ENCODE measurements at places on chromosomes 5 and 9. TPM values are rescaled to one million over a fixed set of nuclear protein-coding genes. Genes with fewer than 3 reads are reported as not detected.

DNA sequence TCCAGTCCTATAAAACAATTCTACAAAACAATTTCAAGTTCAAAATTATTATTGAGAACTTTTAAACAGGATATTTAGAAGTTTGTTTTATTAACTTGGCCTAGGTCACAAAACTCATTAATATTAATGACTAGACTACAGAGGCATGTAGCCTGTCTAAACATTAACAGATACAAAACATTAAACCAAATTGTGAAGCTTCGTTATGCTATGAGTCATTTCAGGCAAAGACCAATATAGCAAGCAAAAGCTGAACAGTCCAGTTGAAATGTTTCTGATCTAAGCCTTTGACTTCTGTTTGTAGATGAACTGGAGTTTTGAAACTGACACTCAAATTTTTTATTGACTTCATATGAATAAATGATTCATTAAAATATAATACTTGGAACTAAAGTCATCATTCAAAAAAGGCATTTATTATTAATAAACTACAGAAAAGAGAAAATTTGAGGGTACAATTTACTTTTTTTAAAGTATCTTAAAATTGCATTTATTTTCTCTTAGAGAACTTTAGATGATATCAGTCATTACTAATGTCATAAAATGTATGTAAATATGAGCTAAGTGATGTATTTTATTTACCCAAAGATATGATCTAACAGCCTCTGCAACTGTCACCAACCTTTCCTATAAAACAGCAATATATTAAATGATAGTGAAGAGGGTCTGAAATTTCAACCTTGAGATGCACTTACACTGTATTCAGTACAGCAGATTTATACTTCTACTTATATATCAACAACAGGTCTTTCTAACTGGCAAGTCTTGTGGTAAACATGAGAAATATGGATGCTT is 188.8 kb downstream of the COMMD10 start:
- H3K4me3 ChIP-seq: no peak overlapping the region
- peaks cover 2% of the 10 kb centered on the region for H3K36me3 ChIP-seq
- H3K4me1 ChIP-seq: peaks cover 5% of the 10 kb centered on the region
- no peaks in the 10 kb centered on the region for H3K27me3 ChIP-seq
- no peak overlapping the region for H3K27ac ChIP-seq

Gene FBXL17
- 18.6 TPM for total RNA-seq

Gene ENC1
- 53.6 TPM for total RNA-seq

GRCh38 chr5:91052977-91053740 is 330.0 kb downstream of the ARRDC3 start:
- DNase-seq: no peak
- no peaks in the 10 kb centered on the region for H3K36me3 ChIP-seq
- H3K4me3 ChIP-seq: no peak overlapping the region
- H3K27me3 ChIP-seq: no peaks in the 10 kb centered on the region
- no peaks in the 10 kb centered on the region for H3K4me1 ChIP-seq

DNA sequence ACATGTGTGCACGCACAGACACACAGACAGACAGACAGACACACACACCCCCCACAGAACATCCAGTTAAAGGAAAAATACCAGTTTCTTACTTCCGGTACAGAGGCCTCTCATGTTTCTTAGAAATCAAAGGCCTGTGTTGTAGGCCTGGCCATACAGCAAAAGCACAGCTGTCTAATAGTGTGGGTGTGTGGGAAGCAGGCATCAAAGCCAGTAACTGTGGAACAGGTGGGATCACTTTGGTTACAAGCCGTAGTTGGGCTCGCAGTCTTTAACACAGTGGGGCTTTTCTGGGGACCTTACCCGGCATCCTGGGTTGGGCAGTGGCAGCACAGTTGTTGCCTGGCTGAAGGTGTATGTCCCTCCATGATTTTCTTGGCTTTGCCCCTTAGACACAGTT is 55.2 kb downstream of the FBXL7 start:
- peak overlapping the region; percentile 27 for H3K27ac ChIP-seq
- peaks cover 4% of the 10 kb centered on the region for H3K36me3 ChIP-seq
- DNase-seq: no peak
- no peaks in the 10 kb centered on the region for H3K27me3 ChIP-seq

DNA sequence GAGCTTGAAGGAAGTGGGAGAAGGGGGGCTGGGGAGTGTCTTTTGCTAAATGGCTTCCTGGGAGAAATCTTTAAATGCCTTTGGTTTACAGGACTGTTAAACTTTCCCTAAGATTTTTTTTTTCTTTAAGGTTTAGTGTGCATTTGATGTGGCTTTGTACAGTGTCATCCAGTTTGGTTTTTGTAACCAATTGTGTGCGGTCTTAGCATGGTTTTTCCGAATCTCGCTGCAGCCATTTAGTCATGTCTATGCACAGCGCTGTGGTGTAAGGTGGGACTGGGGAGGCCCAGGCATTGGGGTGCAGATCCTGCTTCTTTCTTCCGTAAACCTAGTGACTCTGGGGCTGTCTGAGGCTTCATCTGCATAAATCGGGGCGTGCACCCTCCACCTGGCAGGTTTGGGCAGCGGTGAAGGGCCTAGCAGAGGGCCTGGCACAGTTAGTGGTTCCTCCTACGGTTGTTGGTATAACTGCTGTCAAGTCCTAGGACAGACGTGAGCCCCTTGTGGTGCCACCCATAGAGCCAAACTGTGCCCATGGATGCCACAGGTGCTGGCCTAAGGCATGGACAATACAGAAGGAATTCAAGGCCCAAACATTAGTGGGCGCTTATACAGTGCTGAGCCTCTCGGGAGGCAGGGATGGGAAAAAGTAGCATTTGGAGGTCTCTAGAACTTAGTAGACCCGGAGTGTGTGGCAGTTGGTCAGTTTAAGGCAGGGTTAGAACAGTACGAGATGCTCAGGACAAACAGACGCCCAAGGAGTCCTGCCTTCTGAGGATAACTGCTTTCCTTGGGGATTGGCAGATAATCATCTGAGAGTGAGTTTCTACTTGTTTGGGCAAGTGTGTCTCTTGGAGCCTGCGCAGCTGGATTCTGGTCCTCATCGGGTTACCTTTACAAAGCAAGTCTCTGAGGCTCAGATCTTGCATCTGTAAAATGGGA is 1.5 kb downstream of the PRRC2B start:
- no peaks in the 10 kb centered on the region for H3K36me3 ChIP-seq
- H3K4me1 ChIP-seq: peaks cover 59% of the 10 kb centered on the region
- peak overlapping the region; percentile 97 for H3K27ac ChIP-seq
- H3K27me3 ChIP-seq: no peaks in the 10 kb centered on the region
- no peak for DNase-seq
- H3K4me3 ChIP-seq: peak overlapping the region; percentile 93

Gene CDC23
- 32.4 TPM for total RNA-seq

GRCh38 chr5:157516626-157517325 is 56.8 kb downstream of the NIPAL4 start:
- H3K4me3 ChIP-seq: no peak overlapping the region
- H3K36me3 ChIP-seq: peaks cover 11% of the 10 kb centered on the region
- H3K4me1 ChIP-seq: peaks cover 52% of the 10 kb centered on the region
- no peak for DNase-seq
- no peaks in the 10 kb centered on the region for H3K27me3 ChIP-seq

Gene CPLANE1
- total RNA-seq: 23.9 TPM

Gene ARHGEF39
- 0.85 TPM for total RNA-seq

Gene CAPSL
- total RNA-seq: not detected

GRCh38 chr9:91500509-91501014 is 76.9 kb upstream of the NFIL3 start:
- H3K36me3 ChIP-seq: no peaks in the 10 kb centered on the region
- H3K4me1 ChIP-seq: peaks cover 38% of the 10 kb centered on the region
- no peak for DNase-seq
- H3K27me3 ChIP-seq: no peaks in the 10 kb centered on the region
- H3K27ac ChIP-seq: peak overlapping the region; percentile 80
- H3K4me3 ChIP-seq: no peak overlapping the region

Gene COL27A1
- total RNA-seq: 45.9 TPM

Gene FAM163B
- not detected for total RNA-seq

DNA sequence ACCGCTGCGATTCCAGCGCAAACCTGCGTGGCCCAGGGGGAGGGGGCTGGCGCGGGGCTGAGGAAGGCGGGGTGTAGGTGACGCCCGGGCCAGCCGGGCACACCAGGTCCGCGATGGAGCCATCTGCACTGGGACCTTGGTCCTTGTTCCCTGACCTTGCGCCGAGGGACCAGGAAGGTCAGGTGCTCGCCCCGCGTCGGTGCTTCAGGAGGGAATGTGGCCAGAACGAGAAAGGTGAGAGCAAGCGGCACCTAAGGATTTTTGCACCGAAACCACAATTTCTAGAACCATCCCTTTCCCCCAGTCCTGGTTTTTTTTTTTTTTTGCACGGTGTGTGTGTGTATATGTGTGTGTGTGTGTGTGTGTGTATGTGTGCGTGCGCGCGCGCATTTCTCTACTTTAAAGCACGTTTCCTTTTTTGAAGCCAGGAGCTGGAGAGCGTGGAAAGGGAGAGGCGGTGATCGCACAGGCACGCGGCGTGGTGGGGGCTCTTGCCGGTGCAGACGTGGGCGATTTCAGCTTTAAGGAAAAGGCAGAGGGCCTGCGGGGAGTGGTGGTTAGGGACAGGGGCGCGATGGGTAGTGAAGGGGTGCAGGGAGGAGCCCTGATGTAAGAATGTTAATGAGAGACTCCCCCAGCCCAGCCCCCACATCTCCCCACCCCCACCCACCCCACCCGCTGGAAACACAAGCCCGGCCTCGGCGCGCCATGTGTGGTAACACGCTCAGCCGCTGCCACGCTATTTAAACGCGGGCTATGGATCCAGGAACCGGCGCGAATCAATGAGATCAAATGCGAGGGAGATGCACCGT is at the start of gene NPR3:
TSS of gene NPR3 (plus strand) at position 772 of the 812 bp plus-strand sequence. CDS start 456 bp downstream, outside the sequence.
- peaks cover 31% of the 10 kb centered on the region for H3K4me1 ChIP-seq
- peak within 1 kb of the TSS; percentile 97 for H3K27ac ChIP-seq
- no peak for DNase-seq
- H3K36me3 ChIP-seq: peaks cover 9% of the 10 kb centered on the region

DNA sequence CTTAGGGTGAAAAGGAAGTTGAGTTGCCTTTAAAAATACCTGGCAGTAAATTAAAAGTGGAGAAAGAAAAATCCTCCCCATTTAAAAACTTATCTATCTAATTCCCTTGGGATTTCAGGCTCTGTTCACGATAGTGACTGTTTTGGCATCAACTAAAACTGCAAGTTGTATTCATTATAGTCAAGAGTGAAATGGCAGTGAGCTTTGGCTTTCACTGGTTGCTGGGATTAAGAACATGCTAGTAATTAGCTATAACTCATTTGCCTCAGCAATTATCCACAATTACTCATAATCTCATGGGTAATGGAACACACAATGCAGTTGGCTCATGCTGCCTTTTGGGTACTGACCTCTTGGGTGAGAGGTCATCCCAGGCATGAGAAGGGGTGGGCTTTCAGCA is 250.1 kb downstream of the GAS1 start:
- no peaks in the 10 kb centered on the region for H3K27me3 ChIP-seq
- H3K36me3 ChIP-seq: no peaks in the 10 kb centered on the region
- H3K27ac ChIP-seq: no peak overlapping the region
- H3K4me1 ChIP-seq: peaks cover 18% of the 10 kb centered on the region
- no peak for DNase-seq

Gene TRIM14
- 1.1 TPM for total RNA-seq

Gene PCDHGB1
- 2.7 TPM for total RNA-seq

Gene SCGB3A2
- total RNA-seq: not detected

DNA sequence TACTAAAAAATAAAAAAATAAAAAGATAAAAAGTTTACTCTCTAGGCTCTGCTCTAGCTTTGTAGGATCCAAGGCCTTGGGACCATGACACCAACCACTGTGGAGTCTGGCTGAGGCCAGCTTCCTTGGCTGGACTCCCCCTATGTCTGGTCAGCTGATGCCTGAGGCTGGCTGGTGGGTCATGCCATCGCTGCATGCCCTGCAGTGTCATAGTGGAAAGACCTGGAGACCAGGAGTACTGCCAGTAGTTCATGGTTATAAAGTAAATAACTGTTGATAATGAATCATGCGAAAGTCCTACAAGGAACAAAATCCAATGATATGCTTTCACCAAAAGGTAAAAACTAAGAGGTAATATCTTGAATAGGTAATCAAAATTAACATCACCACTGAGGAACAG is 43.2 kb downstream of the GARNL3 start:
- H3K4me1 ChIP-seq: peaks cover 36% of the 10 kb centered on the region
- no peak overlapping the region for H3K4me3 ChIP-seq
- DNase-seq: no peak
- H3K27me3 ChIP-seq: no peaks in the 10 kb centered on the region
- no peaks in the 10 kb centered on the region for H3K36me3 ChIP-seq

GRCh38 chr9:95182854-95183563 is 134.5 kb downstream of the FANCC start:
- DNase-seq: no peak
- H3K36me3 ChIP-seq: peaks cover 2% of the 10 kb centered on the region
- no peak overlapping the region for H3K4me3 ChIP-seq

Gene RFESD
- total RNA-seq: 0.97 TPM

GRCh38 chr5:112923148-112923917 is 1.3 kb upstream of the REEP5 start:
- peaks cover 3% of the 10 kb centered on the region for H3K36me3 ChIP-seq
- DNase-seq: no peak
- H3K27me3 ChIP-seq: no peaks in the 10 kb centered on the region
- peaks cover 33% of the 10 kb centered on the region for H3K4me1 ChIP-seq

GRCh38 chr9:86368871-86369521 is 14.8 kb upstream of the TUT7 start:
- no peak overlapping the region for H3K4me3 ChIP-seq
- H3K4me1 ChIP-seq: no peaks in the 10 kb centered on the region
- peaks cover 2% of the 10 kb centered on the region for H3K36me3 ChIP-seq

DNA sequence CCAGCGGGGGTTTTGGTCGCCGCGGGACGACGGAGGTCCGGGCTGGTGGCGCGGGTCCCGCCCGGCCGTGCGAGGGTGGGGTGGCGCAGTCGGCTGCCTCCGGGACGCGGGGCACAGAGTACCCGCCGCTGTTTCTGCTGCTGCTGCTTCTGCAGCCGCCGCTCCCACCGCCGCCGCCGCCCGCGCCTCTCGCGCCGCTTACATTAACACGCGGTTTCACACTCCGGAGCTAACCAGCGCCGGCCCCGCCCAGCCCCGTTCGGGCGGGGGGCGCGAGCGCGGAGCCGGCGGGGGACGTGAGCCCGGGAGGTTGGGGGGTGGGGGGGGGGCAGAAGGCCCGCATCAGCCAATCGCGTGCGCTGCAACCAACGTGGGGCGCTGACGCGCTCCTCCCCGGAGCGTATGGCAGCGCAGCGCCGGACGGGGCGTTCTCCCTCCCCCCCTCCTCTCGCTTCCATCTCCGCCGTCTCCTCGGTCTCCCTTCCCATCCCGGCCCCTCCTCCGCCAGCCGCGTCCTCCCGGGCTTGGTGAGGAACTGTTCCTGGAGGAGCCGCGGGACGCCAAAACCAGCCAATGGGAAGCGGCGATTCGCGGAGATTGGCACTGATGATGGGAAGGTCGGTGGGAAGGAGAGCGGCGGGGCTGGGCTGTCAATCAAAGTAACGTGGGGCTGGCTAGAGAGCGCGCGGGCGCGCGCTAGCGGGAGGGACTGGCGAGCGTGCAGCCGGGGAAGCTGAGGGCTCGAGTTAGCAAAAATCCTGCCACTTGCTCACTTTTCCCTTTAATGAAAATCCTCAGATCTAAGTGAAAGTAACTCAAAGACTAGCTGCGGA is at the start of gene TLE1:
TSS of gene TLE1 (minus strand) at position 205 of the 833 bp plus-strand sequence. CDS start 1,307 bp downstream, outside the sequence.
- H3K27ac ChIP-seq: peak within 1 kb of the TSS; percentile 98
- peak within 1 kb of the TSS; percentile 97 for H3K4me3 ChIP-seq
- no peaks in the 10 kb centered on the region for H3K36me3 ChIP-seq
- peaks cover 9% of the 10 kb centered on the region for H3K4me1 ChIP-seq
- peak; percentile 100 for DNase-seq

GRCh38 chr5:68415177-68416085 is 199.9 kb downstream of the PIK3R1 start:
- no peak overlapping the region for H3K4me3 ChIP-seq
- no peaks in the 10 kb centered on the region for H3K27me3 ChIP-seq

Gene GABRA6
- not detected for total RNA-seq
